OCI-LY7 (cell line): ENCODE measurements at places on chromosomes 7 and 10. TPM values are rescaled to one million over a fixed set of nuclear protein-coding genes. Genes with fewer than 3 reads are reported as not detected.
A peak's percentile ranks its signal among the peaks of the same experiment; 100 is the strongest.

AKR1D1 gene
- not detected in 2 replicates for total RNA-seq

CDC14C gene
- not detected in 2 replicates for total RNA-seq

NYAP1 gene
- total RNA-seq, result 0.10 and 0.50 TPM in 2 replicates

FGL2 gene
- total RNA-seq, result 0.30 and 0.72 TPM in 2 replicates

CCSER2 gene
- total RNA-seq, result 30.1 and 33.3 TPM in 2 replicates

CDHR3 gene
- 0.30 and 0.42 TPM in 2 replicates for total RNA-seq

OR13A1 gene
- 14.5 and 17.4 TPM in 2 replicates for total RNA-seq

DNAJC12 gene
- total RNA-seq, result 18.9 and 19.4 TPM in 2 replicates

GLUD1 gene
- total RNA-seq, result 109 and 114 TPM in 2 replicates

SFXN4 gene
- total RNA-seq, result 38.8 and 46.4 TPM in 2 replicates

SORCS3 gene
- not detected in 2 replicates for total RNA-seq

ASIC3 gene
- total RNA-seq, result 14.8 and 22.3 TPM in 2 replicates

SPDYE8 gene
- not detected in 2 replicates for total RNA-seq

GATAD1 gene
- 37.9 and 47.3 TPM in 2 replicates for total RNA-seq

NCF1 gene
- 96.0 and 100 TPM in 2 replicates for total RNA-seq

LMBR1 gene
- total RNA-seq, result 114 and 116 TPM in 2 replicates

GRCh38 chr7:90768301-90768700, 172.2 kb downstream of the CDK14 start:
- DNase-seq, result no peak

DNA sequence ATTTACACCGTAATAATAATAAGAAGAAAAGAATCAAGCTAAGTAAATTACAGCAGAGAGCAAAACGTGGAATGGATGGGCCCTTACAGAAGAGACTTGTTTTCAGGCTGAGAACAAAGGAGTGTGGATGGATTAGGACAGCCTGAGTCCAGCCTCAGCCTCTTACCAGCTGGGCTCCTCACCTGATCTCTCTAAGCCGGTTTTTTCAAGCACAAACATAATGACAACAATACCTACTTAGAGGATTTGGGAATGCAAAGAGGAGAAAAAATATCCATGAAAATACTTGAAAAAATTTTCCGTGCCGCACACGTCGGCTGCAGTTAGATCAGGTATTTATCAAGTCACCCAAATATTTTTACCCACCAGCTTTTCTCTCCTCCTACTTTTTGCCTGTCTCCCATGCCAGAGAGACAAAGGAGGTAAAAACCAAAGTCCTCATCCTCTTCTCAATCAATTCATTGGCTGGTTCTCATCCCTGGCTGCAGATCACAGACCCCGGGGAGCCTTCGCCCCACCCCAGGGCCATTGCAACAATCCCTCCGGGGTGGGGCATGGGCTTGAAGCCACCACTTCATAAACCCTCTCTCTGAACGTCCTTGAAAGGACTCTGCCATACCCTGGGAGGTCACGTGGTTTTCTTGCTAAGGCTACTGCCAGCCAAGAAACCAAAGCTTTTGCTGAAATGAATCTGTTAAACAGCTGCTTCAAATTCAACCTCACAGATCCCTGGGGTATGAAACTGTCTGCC, 29.7 kb upstream of the GTF2I start:
- DNase-seq, result no peak

GRCh38 chr10:118020365-118020764, 26.4 kb downstream of the RAB11FIP2 start:
- no peak for DNase-seq

DNA sequence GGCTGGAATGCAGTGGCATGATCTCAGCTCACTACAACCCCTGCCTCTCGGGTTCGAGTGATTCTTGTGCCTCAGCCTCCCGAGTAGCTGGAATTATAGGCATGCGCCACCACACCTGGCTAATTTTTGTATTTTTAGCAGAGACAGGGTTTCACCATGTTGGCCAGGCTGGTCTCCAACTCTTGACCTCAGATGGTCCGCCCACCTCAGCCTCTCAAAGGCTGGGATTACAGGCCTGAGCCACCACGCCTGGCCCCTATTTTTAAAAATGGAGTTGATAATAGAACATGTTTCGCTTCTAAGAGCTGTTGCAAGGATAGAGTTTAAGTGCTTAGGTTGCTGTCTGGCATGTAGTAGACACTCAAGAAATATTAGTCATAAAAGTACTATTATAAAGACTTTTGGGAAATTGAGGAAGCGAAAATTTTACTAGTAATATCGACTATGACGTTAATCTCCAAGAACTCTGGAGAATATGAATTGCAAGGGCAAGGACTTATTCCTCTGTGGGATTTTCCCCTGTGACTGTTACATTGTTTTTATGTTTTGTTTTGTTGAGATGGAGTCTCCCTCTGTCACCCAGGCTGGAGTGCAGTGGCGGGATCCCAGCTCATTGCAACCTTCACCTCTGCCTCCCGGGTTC, 7.9 kb downstream of the GTF2I start:
- no peak for DNase-seq

GRCh38 chr10:20334559-20334958, 518.3 kb downstream of the PLXDC2 start:
- DNase-seq, result no peak

DNA sequence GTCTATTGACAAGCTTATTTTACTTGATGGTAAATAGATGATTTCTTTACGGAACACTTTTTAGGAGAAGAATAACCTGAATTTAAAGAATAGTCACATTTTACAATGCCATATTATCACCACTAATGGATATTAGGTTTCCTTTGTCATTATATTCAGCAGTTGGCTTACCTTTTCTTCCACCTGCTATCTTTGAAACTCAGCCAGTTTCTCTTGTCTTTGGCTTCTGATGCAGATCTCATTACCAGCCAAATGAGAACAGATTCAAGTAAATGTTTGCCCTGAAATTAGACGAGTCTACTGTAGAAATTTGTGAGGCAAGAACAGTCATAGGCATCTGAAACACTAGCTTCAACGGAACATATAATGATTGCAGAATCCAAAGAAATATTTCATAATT, 85.5 kb upstream of the OIT3 start:
- DNase-seq, result no peak

DNA sequence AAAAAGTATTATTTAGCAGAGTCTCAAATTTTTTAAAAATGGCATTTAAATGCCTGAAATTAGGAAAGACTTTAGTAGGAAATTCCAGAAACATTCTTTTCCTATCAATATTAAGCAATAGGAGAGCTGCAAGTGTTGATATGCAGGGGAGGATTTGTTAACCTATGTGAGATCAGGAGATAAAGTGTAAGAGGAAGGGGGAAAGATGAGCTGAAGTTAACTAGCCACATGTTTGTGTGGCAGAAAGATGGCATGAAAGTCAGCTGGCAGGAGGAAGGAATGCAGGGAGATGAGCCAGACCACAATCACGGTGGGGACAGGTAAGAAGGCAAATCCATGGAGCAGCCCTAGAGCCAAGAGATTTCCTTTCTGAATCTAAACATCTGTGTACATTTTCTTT, 303.6 kb downstream of the MAGI2 start:
- DNase-seq, result no peak

DNA sequence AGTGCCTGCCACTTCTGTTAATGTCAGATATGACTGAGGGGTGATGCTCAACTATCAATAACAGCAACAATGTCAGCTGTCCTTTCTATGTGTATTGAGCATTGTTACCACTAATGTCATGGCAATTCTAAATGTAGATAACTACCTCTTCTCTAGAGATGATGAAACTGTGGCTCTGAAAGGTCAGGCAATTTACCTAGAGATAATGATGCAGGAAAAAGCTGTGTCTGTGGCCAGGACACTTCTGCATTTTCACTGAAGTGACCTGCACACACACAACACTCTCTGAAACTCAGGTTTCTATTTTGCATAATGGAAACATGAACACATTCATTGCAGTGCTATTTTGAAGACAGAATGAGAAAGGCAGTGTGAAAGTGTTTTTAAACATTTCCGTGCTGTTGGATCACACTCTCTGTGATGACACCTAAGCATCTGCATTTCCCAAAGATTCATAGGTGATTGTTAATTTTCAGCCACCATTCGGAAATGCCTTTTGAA, 148.2 kb downstream of the KCND2 start:
- no peak for DNase-seq

DNA sequence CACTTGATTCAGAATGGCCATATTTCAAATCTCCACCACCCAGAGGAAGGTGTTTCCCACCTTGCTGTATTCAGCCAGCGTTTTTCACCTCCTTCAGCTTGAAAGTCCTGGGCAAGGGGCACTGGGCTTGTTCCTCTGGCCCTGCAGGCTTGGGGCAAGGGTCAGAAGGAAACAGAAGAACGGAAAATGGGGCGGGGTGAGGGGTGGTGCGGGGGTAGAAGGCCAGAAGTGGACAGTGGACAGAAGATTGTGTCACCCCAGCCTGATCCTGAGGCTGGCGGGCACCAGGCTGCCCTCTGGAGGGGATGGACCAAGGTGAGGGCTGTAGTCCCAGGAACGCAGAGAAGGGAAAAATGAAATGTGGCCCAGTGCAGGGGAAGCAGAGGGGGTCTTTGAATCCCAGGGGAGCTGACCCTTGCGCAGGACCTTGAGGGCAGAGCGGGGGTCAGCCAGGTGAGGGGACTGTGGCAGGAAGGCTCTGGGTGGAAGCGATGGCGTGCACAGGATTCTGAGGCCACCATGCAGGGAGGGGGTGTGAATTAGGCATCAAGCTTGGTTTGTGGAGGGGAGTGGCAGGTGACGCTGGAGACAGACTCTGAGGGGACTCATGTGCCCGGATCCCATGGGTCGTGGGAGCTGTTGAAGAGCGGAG, 23.0 kb downstream of the TMEM120A start:
- no peak for DNase-seq

- no peak for DNase-seq
Measured at GRCh38 chr10:3408603-3409365, 236.2 kb upstream of the PITRM1 start.

- DNase-seq, result no peak
Measured at GRCh38 chr10:86048973-86049372, 317.6 kb downstream of the GRID1 start.

GRCh38 chr7:137331378-137331777, 12.2 kb downstream of the PTN start:
- no peak for DNase-seq

- no peak for DNase-seq
Measured at GRCh38 chr7:151940048-151940811, 16.0 kb upstream of the GALNTL5 start.

DNA sequence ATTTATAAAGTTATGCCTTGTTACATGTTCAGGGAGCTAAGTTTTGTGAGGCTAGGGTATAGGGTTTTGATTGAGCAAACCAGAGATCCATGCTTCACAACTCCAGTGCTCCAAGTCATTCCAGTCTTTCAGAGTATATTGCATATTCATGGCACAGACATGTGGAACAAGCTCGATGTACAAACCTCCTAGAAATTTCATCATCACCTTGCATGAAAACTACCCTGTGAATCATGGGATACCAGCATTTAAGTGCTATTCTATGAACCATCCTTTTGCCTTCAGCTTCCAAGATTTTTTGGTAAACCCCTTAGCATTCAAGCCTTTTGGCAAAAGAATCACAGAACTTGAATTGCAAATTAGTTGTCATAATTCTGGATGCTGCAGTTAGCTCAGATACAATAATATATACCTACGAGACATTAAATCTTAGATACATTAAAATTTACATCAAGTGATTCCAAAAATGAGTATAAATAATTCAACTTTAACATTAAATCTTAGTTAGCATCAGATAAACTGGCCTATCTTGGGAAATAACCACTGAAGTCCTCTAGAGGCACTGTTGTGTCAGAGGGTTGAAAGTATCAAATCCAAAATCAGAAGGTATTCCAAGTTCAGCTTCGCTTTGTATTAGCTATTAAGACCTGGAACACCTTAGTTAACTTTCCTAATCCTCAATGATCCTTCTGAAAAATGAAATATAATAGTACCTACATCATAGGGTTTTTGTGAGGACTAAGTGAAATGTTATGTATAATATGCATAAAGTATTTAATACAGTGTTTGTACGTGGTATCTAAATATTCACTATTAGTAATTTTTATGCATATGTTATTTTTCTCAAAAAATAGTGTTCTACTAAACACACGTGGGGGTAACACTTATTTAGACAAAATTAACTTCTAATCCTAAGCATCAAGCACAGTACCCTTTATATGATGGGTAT, 55.5 kb upstream of the CABCOCO1 start:
- DNase-seq, result peak; percentile 11

DNA sequence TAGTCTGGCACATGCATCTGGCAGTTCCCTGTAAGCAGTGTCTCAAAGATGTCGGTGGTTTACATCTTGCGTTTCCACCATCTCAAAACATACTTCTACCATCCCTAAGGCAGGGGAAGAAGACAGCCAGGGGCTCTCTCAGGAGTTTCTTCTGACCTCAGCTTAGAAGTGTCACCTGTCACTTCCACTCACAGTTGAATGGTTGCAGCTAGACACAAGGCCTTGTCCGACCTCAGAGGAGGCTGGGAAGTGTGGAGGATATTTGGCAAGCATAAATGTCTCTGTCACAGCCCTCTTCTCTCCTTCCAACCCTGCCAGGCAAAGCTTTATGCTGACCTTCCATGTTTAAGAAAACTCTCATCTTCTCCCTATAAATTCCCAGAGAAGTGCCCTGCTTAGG, 193.3 kb downstream of the HERPUD2 start:
- no peak for DNase-seq

DNA sequence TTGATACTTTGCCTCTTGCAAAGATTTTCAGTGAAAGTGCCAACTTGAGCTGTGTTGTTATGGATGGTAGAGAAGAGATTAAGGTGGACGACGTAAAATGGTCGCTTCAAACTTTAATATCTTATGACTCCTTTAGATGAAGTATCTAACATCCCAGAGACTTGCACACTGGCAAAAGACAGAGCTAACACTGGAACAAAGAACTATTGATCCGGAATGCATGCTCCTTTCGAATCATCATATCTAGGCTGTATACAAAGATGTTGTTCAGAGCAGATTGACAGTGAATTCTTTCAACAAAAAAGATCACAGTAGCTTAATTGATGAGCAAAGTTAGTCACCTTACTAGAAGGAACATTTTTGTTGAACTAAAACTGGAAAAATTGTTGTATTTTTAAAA, 592.7 kb downstream of the NXPH1 start:
- DNase-seq, result no peak

DNA sequence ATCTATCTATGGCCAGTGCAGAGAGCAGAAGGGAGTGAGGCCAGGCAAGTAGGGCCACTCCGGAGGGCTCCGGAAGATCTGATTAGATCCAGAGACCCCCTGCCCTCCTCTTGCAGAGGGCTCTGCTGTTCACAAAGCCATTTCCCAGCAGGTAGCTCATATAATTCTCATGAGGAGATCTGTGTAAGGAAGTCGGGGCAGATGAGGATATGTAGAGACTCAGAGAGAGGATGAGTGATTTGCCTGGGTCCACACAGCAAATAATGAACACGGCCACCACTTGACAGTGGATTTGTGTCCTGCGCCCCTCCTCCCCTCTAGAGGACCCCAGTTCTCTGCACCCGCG, 2.6 kb downstream of the MUC12 start:
- DNase-seq, result no peak

- no peak for DNase-seq
Measured at GRCh38 chr7:17626235-17626634, 314.1 kb downstream of the SNX13 start.
